IPS-NIHi11 (cell line): ENCODE measurements at places on chromosomes 1 and 21.

DNA sequence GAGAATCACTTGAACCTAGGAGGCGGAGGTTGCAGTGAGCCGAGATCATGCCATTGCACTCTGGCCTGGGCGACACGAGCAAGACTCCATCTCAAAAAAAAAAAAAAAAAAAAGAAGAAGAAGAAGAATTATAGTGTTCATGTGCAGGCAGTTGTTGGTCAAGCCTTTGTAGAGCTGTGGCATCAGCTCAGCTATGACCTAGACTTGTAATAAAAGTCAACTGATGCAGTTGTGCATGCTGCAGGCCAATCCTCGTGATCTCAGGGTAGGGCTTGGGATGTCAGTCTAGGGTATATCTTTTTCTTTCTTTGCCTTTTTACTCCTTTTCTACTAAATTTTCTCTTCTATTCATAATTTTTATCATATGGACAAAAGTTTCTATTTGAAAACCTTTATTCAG, 76.2 kb downstream of the C1orf21 start:
- DNase-seq: no peak

- DNase-seq: no peak
These were observed 3.6 kb upstream of the RNF2 start for GRCh38 chr1:185041742-185042141.

DNA sequence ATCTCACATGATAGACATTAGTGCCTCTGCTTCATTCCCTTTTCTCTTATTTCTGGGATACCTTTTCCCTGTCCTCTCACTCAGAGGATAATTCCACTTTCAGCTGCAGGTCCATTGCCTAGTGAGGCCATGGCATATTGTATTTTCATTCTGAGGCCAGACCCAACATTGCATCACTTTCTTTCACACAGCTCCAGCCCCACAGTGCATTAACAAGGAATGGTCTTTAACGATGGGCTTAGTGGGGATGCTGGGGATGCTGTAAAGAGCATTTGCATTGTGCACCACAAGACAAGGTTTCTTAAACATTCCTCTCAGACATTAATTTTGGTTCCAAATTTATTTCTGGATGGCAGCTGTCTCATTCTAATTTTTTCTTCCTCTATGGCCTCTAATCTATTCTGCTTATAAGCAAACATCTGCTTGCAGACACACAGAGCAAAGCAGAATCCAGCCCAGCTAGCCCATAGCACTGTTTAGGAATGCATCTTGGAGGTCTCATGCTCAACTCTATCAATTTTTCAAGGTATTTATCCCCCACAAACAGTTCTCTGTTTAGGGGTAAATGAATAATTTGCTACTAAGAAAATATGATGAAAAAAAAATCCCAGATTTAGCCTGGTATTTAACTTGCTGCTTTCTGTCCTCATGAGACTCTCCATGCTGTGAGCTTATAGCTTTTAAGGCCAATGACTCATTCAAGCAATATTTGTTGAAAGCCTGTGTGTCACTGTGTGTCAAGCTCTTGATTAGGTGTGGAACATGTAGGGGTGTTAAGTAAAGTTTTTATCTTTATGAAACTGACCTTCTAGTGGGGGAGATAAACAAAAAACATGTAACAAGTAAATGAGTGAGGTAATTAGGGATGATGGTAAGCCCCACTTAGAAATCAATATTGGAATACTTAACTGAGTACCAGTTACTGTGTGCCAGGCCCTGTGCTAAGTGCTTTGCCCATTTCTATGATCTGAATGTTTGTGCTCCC, 44.5 kb upstream of the CCDC190 start:
- no peak for DNase-seq

DNA sequence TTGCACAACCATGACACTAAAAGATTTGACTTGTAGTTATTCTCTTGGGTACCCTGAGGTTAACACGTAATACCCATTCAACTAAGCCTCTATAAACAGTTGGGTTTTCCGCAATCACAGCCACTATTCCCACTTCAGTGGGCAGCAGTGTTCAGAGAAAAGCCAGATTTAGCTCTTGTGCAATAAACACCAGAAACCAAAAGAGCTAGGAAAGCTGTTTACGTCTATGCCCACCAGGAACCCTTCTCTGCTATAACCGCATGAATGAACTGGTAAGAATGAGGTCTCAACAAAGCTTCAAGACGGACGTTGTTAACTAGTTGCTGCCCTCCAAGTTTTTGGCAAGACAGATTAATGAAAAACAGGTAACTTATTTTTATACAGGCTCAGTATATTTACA, 101.3 kb downstream of the SLC45A1 start:
- no peak for DNase-seq

- no peak for DNase-seq
These were observed 11.0 kb upstream of the WNT9A start for GRCh38 chr1:227958617-227959324.

GRCh38 chr1:240508201-240508600, 103.8 kb downstream of the GREM2 start:
- DNase-seq: no peak
